AML-193 (cell line): ENCODE measurements at places on chromosomes 11 and 22.

- peak; percentile 62 for DNase-seq
Observed at GRCh38 chr11:130894322-130895025, 21.8 kb downstream of the SNX19 start.

GRCh38 chr11:78127403-78127802 is 12.0 kb downstream of the ALG8 start:
- no peak for DNase-seq

DNA sequence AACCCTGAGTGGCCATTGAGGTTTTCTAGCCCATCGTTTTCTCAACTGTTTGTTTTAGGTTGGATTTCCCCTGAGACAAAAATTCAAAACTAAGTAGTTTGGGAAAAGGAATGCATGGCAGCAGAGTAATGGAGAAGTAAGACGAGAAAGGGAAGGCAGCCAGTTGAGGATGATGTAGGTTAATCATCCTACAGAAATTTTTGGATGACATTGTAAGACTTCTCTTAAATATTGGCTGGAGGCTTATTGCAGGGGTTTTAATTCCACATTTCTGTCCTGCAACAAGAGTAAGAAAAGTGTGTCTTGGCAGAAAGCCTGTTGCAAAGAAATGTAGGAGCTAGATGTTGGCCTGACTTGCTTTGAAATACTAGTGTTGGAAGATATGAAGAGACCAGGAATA is 308.8 kb downstream of the LUZP2 start:
- no peak for DNase-seq

DNA sequence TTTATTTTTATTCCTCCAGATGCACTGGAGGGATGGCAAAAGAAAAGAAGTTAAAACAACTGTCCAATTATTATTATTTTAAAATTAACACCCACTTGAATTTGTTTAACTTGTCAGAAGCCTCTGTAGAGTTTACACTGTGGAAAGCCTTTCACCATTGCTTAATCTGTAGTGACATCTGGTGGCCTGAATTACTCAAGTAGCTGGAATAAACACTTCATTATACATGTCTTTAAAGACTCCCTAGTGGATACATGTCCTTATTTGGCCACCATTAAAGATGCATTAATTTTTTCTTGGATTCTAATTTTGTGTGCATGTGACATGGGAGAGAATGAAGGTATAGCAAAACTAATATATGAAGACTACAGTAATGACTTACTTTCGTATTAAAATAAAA is 1496.5 kb downstream of the FAM181B start:
- DNase-seq: peak; percentile 31

DNA sequence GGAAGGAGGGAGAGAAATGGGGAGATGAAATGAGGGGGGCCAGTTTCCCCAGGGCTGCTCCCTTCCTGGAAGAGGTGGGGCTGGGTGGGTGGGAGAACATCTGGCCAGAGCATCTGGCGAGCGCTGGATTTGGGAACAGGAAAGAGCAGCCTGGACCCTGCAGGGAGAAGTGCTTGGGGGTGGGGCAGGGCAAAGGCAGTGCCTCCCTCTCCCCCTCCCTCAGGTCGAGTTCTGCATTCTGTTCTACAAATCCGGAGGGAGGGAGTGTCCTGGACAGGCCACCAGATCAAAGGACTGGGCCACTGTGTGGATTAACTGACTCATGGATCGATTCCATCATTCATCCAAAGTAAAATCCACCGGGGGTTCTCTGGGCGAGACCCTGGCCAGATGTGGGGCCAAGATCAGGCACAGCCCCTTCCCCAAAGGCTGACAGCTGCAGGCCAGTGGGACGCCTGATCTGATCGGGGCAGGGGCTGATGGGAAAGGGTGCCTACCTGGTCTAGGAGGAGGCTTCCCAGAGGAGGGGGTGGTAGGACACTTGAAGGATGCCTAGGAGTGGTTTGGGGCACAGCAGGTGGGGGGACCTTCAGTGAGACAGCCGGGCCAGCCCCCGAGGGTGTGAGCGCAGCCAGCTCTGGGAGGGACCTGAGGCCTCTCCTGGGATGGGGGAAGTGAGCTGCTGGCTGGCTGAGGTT is 57.5 kb downstream of the CACNA1I start:
- DNase-seq: no peak
